NCI-H69 (cell line): ENCODE measurements at places on chromosomes 6 and 20.
A peak's percentile ranks its signal among the peaks of the same experiment; 100 is the strongest.

DNA sequence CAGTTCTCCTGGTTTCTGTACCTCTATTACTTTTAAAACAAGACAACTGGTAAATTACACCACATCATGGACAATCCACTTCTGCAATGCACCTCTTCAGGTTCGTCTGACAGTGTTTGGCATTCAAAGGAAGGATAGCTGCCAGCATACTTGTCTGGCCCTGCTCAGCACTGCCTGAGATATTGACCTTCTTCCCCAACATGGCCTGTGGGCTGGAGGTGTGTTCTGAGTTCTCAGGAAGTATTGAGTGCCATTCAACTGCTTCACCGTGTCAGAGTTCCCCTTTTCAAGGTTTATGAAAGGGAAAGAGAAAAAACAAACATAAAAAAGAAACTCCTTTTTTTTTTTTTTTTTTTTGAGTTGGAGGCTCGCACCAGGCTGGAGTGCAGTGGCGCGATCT is 267.9 kb upstream of the SASH1 start:
- no peak for DNase-seq

DNA sequence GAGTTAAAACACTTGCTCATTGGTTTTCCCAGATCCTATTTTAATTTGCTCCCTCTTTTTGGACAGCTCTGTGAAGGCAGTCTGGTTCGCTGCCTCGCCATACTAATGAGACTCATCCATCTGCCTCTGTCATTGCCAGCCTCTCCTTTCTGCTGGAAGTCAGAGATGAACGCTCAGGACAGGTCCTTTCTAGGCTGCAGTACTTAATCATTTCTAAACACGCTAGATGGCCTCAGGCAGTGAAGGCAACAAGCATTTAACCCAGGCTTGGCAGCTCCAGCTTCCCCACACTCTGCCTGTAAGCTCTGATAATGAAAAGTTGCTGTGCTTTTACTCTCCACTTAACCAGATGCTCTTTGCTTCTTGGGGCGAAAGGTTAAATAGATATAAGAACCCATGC is 286.7 kb upstream of the POU3F2 start:
- DNase-seq, result peak; percentile 63

DNA sequence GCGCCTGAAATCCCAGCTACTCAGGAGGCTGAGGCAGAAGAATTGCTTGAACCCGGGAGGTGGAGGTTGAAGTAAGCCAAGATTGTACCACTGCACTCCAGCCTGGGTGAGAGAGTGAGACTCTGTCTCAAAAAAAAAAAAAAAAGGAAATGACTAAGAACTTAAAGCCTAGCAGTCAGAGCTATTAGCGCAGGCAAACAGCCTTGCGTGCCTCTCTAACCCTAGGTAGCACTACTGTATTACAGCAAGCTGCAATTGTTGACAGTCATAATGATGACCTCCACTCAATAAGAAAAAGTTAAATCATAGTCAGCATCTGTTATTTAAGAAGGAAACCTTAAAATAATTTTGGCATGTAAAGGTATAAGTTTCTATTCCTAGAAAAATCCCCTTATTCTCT is 14.4 kb downstream of the GSS start:
- no peak for DNase-seq

DNA sequence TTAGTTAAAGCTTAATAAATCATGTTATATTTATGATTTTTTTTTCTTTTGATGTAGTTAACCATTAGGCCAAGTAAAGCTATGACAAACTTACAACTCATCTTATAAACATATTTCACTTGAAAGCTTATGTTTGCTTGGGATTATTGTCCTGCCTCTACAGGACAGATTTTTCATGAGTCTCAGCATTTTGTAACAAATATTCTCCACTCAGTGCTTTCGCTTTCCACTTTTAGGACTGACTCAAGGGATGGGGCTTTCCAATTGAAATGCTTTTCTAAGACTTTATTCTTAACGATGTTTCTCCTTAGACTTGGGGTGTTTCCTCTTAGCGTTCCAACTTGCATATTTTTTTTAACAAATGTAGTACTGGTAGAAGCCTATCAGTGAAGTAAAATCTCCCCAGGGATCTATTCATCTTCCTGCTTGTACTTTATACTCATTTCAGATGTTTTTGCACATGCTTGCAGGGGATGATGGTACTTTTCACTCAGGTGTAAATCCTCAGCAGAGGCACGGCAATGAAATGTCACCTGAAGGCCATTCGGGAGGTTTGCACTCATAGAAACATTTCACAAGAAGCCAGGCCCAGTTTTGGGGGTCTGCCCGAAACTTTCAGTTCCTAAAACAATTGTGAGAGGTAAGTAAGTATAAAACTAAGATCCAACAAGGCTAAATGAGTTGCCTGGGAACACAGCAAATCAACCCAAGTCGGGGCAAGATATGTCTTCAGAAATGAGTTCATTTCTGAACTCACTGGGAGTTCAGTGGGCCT is 298.1 kb upstream of the FOXQ1 start:
- no peak for DNase-seq

- DNase-seq, result no peak
These were observed 61.1 kb downstream of the NFATC2 start for GRCh38 chr20:51481341-51481914.

GRCh38 chr6:19789100-19789803 is 47.9 kb upstream of the ID4 start:
- peak; percentile 30 for DNase-seq

- DNase-seq, result no peak
These were observed 21.5 kb downstream of the EZR start for GRCh38 chr6:158797331-158798310.

GRCh38 chr20:1805816-1806215 is 89.4 kb upstream of the SIRPA start:
- DNase-seq, result no peak

DNA sequence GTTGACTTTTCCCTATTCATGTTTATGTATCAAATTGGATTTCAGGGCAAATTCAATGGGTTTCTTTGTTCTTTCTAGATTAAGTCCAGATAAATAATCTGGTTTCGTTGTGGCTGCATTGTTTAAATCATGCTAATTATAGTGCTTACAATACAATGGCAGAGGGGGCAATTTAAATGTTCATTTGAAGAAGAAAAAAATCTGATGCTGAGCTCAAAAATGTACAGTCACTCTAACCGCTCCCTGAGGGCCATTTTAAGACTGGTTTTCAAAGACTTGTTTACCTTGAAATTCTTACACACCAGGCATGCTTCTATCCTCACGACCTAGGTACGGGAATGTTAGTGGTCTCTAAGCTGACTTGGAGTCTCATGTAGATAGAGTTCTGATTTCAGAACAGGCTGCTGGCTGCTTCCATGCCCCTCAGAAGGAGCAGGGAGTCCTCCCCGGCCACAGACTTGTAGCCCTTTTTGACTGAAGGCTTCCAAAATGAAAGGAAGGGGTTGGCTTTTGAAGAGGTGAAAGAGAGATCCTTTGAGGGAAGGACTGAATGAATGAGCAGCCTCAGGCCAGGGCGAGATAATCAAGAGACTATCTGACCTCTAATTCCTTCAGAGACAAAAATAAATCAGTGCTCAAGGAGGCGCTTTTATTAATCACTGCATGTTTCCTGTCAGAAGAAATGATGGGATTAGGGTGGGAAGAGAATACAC is 86.1 kb upstream of the ZNF217 start:
- DNase-seq, result no peak

- no peak for DNase-seq
These were observed 117.5 kb downstream of the RIN2 start for GRCh38 chr20:19875376-19876221.

- DNase-seq, result peak; percentile 92
These were observed 155.0 kb downstream of the CFAP61 start for GRCh38 chr20:20207291-20207690.

GRCh38 chr20:35870541-35871258 is 83.6 kb downstream of the SCAND1 start:
- no peak for DNase-seq

GRCh38 chr20:57498425-57499400 is 26.2 kb downstream of the CTCFL start:
- peak; percentile 66 for DNase-seq

- DNase-seq, result no peak
These were observed 67.9 kb downstream of the PSMB1 start for GRCh38 chr6:170485159-170485558.

DNA sequence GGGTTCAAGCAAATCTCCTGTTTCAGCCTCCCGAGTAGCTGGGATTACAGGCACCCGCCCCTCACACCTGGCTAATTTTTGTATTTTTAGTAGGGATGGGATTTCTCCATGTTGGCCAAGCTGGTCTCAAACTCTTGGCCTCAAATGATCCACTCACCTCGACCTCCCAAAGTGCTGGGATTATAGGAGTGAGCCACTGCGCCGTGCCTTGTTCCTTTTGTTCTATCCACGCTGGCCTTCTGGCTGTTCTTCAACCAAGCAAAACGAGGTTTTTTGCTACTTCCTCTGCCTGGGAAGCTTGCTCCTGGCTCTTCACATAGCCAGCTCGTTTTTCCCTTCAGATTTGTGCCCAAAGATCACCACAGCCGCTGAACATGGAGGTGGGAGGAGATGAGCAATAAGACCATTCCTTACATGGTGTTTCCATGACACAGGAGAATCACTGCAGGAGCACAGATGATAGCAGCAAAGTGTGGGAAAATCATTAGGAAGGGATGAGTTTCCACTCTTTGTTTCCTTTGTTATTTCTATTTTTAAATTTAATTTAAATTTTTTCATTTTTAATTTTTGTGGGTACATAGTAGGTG is 201.0 kb upstream of the ZNF217 start:
- DNase-seq, result no peak

- no peak for DNase-seq
These were observed 267.9 kb upstream of the CITED2 start for GRCh38 chr6:139642346-139642745.

DNA sequence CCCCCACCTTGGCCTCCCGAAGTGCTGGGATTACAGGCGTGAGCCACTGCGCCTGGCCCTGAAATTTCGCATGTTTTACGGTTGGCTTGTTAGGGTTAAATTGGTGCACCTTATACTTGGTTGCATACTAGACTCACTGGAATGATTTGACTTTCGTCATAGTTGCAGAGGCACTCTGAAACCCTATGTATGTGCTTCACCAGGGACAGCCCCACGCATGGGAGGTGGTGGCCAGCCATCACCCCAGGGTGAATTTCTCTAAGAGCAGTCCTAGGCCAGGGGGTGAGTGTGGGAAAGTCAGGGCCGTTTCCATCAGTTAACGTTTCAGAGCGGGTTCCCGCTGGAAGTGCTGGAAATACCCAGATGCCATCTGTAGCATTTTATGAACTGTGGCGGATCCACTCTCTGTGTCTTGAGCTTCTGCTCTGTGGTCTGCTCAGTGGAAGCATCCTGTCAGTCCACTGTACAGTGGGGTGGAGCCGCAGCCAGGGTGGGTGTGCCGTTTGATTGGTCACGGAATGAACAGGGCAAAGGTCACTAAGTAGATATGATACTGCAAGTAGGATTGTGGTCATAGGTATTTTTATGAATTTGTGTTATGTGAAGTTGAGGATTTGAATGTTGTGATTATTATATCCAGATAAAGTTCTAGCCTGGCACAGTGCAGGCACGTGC is 13.2 kb downstream of the DNAJC5 start:
- no peak for DNase-seq

DNA sequence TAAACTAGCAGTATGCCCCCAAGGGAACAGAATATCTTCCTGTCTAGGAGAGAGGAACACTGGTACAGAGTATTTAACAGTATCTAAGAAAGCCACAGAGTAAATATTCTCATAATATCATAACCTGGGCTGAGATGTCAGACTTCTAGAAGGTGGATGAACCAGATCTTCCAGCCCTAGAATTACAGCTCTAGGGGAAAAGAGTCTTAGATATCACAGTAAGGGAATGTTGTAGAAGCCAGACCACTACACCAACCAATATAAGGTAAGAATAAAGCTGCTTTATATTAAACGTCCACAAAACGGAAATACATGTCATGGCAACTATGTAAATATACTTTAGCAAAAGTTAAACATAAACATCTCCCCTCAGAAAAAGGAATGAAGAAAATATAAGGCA is 12.4 kb downstream of the SERINC1 start:
- no peak for DNase-seq

DNA sequence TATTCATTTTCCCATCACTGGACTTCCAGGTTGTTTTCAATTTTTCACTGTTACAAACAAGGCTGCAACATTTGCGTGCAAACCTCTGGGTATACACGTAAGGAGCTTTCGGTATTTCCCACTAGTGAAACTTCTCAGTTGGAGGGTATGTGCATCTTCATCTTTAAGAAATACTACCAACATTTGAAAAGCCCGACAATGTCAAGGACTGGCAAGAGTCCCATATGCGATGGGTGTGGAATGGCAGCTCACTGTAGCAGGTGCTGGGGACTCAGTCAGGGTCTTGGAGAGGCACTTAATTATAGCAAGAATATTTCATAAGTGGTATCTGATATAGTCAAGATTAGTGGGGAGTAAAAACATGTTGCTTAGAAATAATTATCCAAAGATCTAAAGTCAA is 8.9 kb upstream of the HLA-B start:
- no peak for DNase-seq

DNA sequence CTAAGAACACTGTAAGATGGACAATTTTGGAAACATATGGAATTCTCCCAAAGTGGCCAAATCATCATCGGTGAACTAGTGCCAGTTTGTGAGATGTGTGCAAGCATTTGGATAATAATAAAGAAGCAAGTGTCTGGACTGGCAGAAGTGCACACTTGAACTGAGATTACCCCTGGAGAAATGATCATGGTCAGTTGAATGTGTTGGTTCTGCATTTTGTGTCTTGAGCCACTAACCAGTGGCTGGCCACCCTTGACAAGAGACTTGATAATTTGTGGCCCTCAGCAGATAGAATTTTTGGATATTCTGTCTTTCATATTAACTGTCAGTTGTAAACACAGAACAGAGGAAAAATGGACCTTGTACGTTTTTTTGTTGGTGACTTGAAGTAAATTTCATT is 37.4 kb downstream of the CITED2 start:
- DNase-seq, result no peak

DNA sequence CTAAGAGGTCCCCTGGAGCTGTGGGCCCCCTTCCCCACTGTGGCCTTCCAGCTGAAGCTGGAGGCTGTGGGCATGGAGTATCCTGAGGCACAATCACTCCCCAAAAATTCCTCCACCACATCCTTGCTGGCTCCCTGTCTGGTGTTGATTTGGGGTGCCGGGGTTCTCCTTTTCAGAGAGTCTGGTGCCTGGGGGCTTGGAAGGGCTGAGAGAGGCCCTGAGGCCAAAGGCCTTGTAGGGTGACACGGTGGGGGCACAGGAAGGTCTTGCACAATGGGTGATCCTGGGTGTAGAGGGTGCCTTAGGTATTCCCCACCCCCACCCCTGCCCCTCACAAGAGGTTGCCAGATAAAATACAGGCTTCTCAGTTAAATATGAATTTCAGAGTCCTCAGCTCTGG is 33.2 kb upstream of the VEGFA start:
- no peak for DNase-seq

DNA sequence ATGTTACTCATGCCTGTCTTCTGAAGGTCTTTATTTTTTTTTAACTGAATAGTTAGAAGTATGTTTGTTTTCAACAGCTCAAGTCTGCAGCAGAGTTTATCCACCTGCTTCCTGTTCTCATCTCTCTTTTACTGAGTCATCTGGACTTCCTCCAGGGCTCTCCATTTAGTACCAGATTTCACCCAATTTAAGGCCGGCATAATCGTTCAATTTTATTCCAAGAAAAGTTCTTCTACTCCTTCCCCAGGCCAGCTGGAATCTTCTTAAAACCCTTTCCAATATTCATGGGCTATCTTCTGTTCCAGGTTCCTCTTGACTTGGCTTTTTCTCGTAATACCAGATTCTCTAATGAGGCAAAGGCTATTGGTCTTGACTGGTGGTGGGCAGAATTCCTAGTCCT is 79.0 kb upstream of the LAMA2 start:
- DNase-seq, result no peak
